ENCODE measurements at places on chromosomes 7 and 10.

DNA sequence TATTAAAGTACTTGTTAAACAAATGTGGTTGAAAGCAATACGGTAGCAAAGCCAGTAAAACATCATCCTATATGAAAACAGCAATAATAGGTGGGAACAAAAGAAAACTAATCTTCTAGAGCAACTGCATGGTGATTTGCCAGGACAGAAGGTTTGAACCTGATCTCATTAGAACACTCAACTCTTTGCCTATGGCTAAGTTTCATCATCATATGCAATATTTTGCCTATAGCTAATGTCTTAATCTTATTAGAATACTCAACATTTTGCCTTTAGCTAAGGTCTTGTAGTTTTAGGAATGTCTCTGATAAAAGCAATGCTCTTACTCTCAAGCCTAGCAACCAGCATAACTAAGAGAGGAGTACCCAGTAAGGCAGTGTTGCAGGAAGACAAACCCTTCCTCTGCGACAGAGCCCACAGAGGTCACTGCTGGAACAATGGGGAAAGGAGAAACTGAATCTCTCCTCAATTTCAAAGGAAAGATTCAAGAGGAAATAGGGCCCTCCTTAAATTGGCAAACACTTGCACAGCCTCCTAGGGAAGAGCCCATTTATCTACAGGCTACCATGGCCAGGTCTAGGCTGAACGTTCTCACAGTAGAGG is 38.3 kb downstream of the CADPS2 start:
- DNase-seq: no peak

GRCh38 chr7:30985756-30986155 is 22.0 kb downstream of the GHRHR start:
- no peak for DNase-seq

DNA sequence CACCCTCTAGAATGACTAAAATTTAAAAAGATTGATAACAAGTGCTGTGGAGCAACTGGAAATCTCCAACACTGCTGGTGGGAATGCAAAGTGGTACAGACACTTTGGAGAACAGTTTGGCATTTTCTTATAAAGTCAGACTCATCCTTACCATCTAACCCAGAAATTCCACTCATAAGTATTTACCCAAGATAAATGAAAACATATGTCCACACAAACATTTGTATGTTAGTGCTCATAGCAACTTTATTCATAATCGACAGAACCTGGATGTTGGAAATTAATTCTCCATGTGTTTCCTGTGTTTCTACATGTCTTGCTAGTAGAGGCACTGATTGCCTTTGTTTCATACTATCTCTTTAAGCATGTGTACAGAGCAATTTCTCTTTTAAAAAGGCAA is 282.4 kb downstream of the AHR start:
- no peak for DNase-seq

- DNase-seq: no peak
Observed at GRCh38 chr10:108323274-108323798, 1158.8 kb upstream of the SORCS1 start.

DNA sequence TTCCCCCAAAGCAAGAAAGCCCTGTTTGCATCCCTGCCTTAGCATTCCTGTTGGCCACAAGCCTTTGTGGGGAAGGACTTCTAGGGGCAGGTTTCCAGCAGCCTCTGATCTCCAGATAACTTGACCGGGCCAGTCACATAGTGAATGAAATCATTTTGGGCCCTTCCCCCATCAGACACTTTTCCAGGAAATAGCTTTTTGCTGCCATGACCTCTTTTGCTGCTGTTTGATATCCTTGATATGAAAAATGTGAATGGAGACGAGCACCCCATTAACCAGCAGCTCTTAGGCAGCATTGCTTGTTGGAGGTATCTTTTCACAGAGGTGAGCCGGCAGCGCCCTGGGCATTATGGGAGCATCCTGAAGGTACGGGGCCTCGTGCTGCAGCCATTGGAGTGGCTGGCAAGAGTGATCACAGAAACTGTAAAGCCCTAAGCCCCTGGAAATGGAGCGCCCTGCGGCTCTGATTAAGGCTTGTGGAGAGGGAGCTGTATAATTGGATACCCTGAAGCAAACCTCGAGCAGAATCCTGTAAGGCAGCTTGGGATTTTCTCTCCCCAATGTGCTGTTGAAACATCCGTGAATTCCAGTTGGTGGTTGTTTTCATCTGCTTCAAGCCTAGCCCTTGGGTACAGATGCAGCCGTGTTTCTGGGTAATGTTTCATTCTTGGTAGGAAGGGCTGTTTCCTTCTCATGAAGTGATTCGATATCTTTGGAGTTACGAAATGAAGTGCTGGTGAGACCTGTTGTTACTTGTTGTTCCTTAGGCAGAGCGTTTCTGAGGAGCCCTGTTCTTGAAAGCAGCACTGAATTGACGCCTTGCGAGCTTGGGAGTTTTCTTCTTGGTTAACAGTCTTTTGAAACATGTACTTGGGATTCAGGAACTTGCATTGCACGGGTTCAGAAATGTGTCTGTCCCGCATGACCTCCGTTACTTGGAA is 179.0 kb downstream of the PTEN start:
- DNase-seq: no peak

GRCh38 chr10:86755454-86755739 is 1.0 kb upstream of the BMPR1A start:
- DNase-seq: no peak

DNA sequence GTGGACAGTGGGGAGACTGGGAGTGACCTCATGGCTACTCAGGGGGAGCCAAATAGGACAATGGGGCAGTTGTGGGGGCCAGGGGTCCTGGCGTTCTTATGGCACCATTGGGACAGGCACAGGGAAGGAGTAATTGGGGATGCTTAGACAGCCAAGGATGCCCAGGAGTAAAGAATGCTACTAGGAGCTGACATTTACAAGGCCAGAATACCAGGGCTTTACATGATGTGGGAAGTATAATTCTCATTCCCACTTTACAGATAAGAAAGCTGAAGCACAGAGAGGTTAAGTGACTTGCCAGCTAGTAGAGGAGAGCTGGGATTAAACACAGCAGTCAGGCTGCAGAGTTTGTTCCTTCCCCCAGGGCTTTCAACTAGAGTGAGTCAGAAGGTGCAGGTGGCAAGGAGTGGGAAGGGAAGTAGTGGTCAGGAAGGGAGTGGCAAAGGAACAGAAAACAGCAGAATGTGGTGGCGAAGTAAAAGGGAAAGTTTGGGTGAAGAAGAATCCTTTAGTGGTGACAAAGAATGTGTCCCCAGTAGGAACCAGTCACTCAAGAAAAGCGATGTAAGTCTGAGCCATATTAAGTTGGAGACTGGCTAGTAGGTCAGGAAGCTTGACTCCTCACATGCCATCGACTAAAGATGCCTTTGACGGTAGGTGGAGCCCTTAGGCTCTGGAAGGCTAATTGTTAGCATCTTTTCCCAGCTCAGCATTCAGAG is 32.8 kb downstream of the CPVL start:
- DNase-seq: peak; percentile 55

DNA sequence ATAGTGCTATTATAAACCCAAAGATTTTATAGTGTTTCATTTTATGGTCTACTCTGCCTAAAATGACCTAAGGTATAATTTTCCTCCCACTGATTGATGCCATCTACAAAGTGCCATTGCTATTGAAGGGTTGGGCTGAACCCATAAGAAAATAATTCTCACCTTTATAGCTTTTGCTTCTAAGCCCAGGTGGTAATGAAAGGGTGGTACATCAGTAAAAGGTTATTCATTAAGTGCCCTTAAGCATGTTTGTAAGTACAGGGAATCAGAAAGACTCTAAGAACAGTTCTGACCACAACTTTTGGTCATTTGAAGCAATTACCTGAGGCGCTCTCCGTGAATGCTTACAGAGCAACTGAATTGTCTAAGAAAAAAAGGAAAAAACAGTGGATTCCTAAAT is 1247.3 kb downstream of the NXPH1 start:
- DNase-seq: no peak

GRCh38 chr7:107606303-107606702 is 26.3 kb downstream of the BCAP29 start:
- DNase-seq: no peak

GRCh38 chr10:19431622-19432351 is 383.2 kb downstream of the MALRD1 start:
- DNase-seq: no peak

GRCh38 chr7:152424348-152425108 is 11.3 kb downstream of the KMT2C start:
- DNase-seq: no peak

GRCh38 chr7:78081888-78082287 is 283.3 kb downstream of the PHTF2 start:
- no peak for DNase-seq

- DNase-seq: no peak
Observed at GRCh38 chr7:139914306-139915267, 85.5 kb downstream of the TBXAS1 start.

GRCh38 chr10:33233635-33234034 is 100.8 kb downstream of the NRP1 start:
- DNase-seq: no peak

DNA sequence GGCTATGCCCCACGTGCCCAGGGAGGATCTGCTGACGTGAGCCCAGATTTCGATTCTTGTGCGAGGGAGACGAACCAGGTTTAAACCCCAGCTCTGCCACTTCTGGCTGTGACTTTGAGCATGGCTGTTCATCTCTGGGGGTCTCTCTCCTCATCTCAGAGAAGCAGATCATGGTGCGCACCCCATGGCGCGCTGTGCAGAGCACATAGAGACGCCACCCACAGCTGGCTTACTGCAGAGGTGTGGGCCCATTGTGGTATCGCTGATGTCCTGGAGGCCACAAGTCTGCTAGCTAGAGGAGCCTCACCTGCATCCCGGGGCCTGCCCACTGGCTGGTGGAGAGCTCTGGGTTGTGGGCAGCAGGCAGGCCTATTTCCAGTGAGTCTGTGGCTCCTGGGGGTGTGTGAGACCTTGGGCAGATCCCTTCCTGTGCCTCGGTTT is 140.5 kb downstream of the LHPP start:
- no peak for DNase-seq

- no peak for DNase-seq
Observed at GRCh38 chr10:129179972-129180678, 286.9 kb upstream of the MGMT start.

DNA sequence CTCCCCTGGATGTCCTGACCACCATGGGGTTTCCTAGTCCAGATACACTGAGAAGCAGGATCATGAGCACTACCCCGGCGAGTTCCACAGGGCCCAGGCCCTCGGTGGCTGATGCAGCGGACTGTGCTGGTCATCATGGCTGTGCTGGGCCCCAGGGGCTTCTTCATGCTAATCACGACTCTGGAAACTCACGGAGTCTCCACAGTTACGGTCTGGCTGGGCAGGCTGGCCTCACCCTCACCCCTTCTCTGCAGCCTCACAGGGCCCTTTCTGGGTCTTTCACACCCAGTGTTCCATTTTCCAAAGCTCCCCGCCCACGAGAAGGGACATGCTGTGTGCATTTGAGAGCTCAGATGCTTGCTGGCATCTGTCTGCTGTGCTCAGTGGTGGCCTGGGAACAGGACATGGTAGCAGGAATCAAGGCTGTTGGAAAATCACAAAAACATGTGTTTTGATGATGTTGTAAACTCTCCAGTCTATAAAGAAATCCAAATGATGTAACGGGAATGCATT is 119.0 kb downstream of the PTPN20 start:
- DNase-seq: no peak

- no peak for DNase-seq
Observed at GRCh38 chr7:2488681-2489080, 12.5 kb upstream of the GRIFIN start.

DNA sequence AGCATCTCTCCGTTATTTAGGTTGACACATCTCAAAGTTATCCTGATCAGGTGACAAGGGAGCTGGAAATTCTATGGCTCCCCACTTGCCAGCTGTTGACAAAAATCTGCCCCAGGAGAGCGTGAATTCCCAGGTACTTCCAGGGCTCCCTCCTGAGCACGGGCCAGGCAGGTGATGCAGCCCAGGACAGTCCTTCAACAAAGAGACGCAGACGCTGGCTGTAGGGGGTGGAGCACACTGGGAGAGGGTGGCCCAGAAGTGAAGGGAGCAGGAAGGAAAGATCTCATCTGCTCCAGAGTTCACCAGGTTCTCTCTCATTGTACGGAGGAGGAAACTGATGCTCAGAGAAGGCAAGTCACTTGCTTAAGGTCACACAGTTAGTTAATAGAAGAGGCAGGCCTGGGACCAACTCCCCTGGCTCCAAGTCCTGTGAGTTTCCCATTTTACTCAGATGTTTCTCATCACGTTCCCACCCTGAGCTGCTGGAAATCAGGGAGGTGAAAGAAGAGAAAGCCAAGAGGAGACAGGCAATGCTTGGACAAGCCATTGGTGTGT is 41.0 kb upstream of the CHST3 start:
- DNase-seq: no peak

GRCh38 chr10:49599546-49599945 is 10.6 kb upstream of the SLC18A3 start:
- no peak for DNase-seq

DNA sequence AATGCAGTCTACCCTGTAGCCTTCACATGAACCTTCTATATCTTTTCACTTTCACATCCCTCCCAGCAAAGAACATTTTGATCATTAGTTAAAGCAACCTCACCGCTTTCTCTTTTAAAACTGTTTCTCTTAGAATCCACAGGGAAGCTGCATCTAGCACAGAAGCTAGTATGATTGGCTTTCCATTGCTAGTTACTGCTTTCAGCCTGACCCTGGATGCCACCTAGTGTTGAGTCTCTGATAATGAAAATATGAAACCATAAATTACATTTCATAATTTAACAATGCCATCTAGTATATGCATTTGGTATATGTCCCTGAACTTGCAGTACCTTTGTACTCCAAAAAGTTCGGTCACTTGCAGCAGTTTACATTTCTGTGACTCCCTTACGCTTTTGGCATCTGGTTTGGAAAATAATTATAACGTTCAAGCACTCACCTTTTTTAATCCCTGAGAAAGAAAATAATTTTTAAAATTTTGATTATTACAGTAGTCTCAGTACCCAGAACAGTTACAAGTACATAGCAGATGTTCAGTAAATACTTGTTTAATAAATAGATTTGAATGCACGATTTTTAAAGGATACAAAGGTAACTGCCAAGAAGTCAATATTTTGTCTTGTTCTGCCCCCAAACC is 22.7 kb downstream of the CISD1 start:
- DNase-seq: peak; percentile 49

- DNase-seq: peak; percentile 47
Observed at GRCh38 chr10:68559841-68560185, 324 bp upstream of the TET1 start.

DNA sequence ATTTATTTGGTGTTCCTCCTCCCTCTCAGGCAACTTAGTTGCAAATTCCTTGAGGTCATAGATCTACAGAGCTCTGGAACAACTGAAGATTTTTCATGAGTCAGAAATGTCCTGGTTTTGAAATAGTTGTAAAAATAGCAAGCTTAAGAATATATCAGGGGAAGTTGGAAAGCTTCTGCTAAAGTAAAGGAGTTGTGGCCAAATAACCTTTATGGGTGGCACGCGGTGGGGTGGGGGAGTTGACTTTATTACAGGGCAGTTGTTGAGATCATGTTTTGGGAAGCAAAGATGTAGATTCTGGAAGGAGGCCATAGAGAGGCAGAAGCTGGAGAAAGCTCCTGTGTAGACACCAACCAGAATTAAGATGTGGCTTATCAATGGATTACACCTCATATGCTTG is 326.0 kb upstream of the MTPN start:
- DNase-seq: peak; percentile 35

GRCh38 chr10:94133239-94133638 is 139.5 kb downstream of the PLCE1 start:
- DNase-seq: no peak

All from RPMI8226 (cell line).